Effector CD4-positive, alpha-beta T cell (primary cell): ENCODE measurements at places on chromosomes 7 and 10.

GRCh38 chr10:93032105-93032808 lies 28.3 kb upstream of the CYP26C1 start:
- no peak for DNase-seq

DNA sequence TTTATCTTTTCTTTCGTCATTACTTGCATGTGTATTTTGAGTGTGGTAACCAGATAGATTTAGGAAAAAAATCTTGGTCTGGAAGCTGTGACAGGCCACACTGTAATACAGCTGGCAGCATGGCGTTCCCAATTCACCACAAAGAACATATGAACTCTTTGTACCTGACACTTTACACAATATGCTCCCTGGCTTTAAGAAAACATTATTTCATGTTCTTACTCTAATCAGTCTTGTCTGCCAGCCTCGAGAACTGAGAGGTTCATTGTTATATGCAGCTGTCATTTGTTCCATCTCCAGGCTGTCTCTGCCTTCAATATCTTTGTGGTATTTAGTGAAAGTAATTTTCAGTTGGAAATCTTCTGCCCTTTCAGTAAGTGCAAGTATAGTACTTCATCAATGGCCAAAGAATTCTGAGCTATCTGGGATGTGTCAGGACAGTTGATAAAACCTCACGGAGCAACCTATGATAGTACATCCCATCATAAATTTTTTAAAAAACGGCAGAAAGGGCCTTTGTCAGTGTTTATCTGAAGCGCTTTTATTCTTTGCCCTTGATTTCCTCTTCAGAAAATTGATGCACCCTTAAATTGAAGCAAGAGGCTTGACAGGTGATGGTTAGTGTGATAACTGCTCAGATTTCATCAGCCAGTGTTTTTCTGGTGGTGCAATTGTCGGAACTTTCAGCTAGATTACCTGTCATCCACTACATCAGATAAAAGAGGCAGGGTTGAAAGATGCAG lies 146.3 kb upstream of the SP8 start:
- no peak for DNase-seq

DNA sequence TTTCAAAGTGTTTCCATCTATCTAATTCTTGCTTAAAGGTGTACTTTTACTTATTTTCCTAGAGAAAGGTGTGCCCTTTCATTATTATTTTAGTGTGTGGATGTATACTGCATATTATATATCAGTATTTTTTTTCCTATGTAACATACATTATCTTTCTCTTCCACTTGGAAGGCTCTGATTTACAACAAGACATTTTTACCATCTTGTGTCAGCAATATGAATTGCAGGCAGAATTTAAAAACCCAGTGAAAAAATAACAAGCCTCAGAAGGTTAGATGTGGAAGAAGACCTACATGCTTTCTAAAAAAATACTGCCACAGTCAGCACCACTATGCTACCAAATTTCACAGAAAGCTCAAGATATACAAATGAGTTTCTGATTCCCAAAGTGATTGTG lies 327.7 kb upstream of the STEAP1 start:
- no peak for DNase-seq

GRCh38 chr10:58919927-58920654 lies 256.4 kb upstream of the PHYHIPL start:
- DNase-seq = no peak

DNA sequence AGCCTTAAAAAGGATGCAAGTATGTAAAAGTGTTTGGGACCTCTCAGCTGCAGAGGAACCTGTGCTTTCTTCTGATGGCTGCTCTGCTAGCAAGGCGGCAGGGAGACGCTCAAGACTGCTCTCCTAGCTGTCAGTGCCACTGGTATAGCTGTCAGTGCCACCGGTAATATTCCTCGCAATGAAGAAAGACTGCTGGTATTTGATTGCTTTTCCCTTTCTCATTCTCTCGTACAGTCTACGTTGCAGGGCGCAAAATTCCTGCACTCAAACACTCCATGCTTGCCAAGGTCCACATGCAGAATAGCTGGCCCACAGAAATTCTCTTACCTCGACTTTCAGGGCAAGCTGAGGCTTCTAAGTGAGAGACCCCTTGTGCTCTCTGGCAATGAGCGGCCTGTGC lies 432.6 kb upstream of the KLF6 start:
- DNase-seq = no peak

DNA sequence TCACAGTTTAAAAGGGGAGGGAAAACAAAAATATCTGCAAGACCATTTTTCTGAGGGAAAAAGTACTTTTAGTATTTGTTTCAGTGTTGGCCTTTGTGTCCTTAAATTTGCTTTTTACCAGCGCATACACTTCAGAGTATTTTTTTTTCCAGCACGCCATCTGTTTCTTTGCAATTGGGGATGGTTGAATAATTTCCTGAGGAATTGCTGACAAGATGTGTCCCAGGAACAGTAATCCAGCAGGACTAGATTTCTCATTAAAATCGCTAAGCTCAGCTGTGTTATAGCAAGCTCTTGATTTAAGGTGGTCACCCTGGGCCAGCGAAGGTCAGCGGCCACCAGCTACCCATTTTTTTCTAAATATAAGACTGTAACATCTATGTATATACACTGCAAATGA lies 156.9 kb upstream of the RHOBTB1 start:
- DNase-seq = no peak

DNA sequence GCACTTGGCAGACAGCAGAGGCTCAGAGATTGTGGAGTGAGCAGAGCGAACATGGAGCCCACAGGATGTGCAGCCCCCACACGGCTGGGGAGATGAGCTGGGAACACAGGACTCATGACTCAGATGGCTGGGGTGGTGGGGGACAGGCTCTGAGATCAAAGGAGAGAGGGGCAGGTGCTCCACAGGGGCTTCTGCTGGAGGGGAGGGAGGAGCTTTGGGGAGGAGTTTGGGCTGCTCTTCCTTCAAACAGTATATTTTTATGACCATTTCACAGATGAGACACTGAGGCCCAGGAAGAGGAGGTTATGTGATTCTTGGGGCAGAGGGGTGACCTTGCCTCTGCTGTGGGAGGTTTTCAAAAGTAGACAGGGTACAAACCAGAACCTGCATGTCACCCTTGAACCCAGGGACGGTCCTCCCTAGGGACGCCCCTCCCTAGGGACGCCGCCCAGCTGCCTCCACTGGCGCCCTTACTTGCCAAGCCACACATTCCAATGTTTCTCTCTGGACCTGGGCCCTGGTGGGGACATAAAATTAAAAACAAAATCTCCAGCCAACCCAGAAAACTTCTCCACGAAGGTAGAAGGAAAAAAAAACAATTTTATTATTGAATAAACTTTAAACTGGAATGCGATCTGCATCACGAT lies 981 bp upstream of the CRYGN start:
- DNase-seq = no peak

- no peak for DNase-seq
Measured at GRCh38 chr7:74258639-74259038, 4.4 kb upstream of the RFC2 start.

- no peak for DNase-seq
Measured at GRCh38 chr7:27739301-27739908, 557 bp upstream of the TAX1BP1 start.

- peak; percentile 11 for DNase-seq
Measured at GRCh38 chr7:116258734-116259133, 48.4 kb downstream of the TES start.

GRCh38 chr10:608331-609261 lies 80.9 kb downstream of the DIP2C start:
- DNase-seq = no peak

- no peak for DNase-seq
Measured at GRCh38 chr7:25454562-25455041, 226.3 kb upstream of the NPVF start.

- DNase-seq = no peak
Measured at GRCh38 chr7:143975617-143976016, 21.0 kb downstream of the OR2F1 start.

GRCh38 chr7:74068378-74069085 lies 15.1 kb upstream of the LIMK1 start:
- no peak for DNase-seq

DNA sequence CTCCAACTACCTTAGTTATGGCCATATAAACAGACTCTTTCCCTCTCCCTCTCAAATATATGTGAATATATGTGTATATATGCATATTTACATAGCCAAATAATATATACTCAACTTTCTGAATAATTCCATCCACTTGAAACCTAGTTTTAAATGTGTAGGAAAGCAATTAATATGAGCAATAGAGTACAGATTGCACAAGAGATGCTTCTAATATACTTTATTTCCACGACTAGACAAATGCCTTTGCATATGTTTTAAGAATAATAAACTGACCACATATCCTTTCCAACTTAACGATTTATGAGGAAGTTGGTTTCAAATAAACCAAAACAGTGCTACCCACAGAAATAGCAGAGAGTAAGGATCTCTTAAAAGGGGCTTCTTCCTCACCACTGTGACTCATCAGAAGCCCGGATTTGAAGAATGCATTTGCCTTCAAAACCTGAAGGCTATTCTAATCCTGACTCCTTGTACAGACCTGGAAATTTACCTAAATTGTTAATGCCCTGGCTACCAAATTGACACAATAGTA lies 266.3 kb downstream of the AHR start:
- no peak for DNase-seq

DNA sequence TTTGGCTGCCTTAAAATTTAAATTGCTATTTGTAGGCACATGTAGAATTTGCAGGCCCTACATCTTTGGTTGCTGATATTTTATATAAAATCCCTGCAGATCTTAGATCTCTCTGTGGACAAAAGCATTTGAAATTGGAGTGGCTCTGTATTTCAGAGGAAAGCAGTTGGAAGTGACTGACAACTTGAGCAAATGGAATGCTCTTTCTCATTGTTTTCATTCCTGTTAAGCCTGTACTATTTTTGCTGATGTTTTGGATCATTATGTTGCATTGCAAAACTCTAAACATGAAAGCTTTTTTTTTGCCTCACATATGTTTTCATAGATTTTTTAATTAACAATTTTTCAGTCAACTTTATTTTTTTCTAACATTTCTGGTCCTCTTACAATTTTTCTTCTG lies 251.2 kb upstream of the MDFIC start:
- no peak for DNase-seq

- no peak for DNase-seq
Measured at GRCh38 chr7:135169964-135170273, 588 bp downstream of the CYREN start.
